ENCODE measurements at places on chromosomes 6 and 20.

GRCh38 chr6:74596588-74596987 lies 609.3 kb downstream of the COL12A1 start:
- no peak for DNase-seq

DNA sequence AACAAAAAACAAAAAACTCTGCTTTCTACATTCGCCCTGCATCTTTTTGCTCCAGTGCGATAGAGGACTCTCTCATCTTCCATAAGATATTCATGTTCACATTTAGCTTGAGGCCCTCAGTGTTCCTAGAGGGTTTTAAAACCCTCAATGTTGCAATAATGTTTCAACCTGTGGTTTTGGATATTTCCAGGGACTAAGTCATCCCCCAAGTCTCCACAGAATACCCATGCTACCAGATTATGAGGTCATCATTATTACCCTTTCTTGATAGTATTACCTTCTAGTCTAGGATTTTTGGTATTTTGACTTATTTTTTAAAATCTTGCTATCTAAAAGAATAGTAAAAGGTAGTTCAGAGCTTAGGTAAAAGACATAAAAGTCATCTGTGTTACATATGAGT lies 480.5 kb upstream of the ID4 start:
- DNase-seq = no peak

DNA sequence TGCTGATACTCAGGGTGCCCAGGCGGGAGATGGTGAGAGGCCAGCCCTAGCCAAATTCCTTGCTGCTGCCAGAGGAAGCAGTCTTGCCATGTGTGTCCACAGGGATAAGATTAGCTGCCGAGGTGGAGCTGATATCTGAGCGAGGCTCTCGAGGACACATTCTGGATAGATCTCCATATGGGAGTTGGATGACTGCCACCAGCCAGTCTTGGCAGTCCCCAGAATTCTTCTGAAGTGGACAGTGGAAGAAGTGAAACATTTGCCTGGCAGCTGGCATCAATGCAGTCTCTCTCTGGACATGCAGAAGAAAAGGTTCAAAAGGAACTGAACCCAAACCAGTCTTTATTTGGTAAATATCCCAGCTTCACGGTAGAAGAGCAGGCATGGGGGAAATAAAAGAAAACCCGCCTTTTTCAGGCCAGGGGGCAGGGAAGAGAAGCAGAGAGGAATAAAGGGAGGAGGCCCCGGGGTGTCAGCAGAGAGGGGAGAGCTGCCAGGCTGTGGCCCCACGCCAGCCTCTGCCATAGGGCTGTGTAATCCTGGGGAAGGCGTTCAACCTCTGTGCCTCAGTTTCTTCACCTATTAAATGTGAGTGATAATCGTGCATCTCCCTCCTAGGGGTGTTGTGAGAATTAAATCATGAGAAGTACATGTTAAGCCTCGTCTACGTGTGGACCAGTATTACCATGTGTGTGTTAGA lies 3.7 kb upstream of the FUCA2 start:
- no peak for DNase-seq

- no peak for DNase-seq
Measured at GRCh38 chr20:14142171-14142570, 146.9 kb downstream of the MACROD2 start.

DNA sequence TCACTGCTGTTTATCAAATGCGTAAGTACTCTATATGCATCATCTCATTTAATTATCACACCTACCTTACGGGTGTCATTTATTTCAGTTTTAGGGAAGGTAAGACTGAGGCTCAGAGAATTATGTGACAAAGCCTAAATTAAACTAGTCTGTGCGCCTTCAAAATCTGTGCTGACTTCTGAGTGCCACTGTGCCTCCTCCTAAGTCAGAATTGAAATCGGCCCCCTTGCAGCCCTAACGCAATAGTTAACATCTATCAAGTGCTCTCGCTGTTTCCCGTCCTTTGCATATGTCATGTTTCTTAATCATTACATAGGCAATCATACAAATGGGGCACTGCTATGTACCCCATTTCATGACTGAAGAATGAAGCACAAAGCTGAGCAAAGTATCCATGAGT lies 79.0 kb upstream of the PDE10A start:
- DNase-seq = no peak

DNA sequence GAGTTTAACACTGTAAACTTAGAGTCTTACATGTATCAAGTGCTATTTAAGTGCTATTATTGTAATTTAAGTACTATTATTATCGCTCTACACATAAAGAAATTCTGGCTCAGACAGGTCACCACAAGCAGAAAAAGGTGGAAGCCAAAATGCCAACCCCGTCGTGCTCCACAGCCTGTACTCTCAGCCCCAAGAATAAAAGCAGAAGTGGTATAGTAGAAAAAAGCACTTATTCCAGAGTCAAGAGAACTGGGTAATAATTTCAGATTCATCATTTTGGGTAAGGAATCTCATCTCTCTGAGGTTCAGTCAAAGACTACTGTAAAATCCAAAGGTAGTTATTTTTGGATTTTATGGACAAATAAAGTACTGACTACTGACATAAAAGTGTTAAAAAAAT lies 943 bp downstream of the ZUP1 start:
- DNase-seq = no peak

DNA sequence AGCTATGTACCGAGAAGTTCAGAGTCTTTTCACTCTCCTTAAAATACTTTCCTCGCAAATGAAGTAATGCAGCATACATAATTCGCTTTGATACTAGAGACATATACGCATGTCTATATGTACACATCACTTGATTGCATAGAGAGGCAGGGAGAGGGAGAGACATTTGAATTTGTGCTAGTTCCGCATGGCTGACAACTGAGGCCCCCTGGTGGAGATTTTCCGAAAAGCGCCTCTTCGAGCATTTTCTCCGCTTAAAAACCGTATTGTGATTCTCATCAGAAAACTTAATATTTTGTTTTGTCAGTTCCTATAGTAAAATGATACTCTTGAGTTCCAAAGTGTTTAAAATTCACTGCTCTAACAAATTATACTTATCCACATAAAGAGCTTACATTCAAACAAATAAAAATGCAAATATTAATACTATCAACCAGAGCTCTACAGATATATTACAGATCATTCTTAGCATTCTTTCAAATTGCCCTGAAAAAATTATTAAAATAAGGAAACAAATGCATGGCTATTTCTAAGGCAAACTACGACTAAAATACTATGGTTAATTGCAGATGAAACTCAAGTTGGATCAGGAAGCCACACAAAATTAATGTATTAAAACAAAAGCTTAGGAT lies 637 bp downstream of the MYLK4 start:
- DNase-seq = peak; percentile 53

DNA sequence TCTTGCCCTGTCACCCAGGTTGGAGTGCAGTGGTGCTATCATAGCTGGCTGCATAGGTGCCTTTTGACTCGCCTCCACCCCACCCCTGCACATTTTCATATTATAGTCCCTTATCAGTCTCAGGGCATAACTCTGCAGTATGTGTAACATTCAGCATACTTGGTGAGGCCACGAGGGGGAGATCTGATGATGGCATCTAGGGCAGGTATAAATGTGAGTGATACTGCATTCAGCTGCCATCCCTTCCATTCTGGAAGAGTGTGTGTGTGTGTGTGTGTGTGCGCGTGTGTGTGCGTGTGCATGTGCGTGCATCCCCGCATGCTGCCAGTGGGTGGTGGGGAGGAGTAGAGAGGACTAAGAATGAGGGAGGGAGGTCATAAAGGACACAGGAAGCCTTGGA lies 81.4 kb downstream of the JARID2 start:
- no peak for DNase-seq

DNA sequence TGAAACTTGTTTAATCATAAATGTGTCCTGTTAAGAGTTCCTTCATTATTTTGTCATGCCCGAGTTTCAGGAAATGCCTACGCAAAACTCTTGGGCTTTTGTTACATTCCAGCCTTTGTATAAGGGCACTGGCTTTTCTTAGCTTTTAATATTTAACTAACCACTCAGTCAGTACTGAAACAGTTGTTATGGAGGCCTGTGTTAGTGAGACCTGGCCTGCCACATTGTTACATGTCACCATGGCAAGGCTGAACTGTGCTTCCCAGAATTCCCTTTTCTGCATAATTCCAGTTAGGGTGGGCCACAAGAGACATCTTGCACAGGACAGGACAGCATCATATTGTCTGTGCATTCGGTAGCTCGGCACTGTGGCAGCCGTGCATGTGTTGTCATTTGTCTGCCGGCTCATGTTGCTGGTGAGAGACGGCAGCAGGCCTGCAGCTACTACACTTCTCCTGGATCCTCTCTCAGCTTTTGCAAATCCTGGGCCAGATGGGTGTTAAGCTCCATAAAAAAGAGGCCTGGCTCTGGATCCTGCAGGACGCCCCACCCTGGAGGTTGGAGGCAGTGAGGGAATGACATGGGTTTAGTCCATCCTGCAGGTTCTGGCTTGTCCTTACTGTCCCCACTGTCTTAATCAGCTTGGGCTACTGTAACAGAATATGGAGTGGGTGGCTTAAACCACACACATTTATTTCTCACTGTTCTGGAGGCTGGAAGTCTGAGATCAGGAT lies 128.8 kb upstream of the DTNBP1 start:
- no peak for DNase-seq

GRCh38 chr6:82573254-82573972 lies 209.8 kb downstream of the TPBG start:
- no peak for DNase-seq

DNA sequence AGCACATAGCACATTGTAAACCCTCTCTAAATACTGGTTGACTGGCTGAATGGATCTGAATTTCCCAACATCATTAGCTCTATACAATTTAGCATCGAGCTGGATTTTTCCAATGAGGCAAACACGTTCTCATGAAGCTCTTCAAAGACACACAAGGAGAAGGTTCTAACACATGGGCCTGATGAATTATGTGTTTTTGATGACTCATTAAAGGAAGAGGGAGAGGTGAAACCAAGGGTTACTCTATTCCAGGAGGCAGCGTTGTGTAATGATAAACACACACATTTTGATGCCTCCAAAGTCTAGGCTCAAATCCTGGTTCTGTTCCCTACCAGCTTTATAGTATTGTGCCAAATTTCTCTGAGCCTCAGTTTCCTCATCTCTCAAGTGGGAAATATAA lies 84.3 kb downstream of the PFDN4 start:
- DNase-seq = no peak

GRCh38 chr20:32484958-32485769 lies 100.0 kb downstream of the NOL4L start:
- peak; percentile 58 for DNase-seq

GRCh38 chr6:133369773-133370272 lies 128.7 kb downstream of the EYA4 start:
- no peak for DNase-seq

DNA sequence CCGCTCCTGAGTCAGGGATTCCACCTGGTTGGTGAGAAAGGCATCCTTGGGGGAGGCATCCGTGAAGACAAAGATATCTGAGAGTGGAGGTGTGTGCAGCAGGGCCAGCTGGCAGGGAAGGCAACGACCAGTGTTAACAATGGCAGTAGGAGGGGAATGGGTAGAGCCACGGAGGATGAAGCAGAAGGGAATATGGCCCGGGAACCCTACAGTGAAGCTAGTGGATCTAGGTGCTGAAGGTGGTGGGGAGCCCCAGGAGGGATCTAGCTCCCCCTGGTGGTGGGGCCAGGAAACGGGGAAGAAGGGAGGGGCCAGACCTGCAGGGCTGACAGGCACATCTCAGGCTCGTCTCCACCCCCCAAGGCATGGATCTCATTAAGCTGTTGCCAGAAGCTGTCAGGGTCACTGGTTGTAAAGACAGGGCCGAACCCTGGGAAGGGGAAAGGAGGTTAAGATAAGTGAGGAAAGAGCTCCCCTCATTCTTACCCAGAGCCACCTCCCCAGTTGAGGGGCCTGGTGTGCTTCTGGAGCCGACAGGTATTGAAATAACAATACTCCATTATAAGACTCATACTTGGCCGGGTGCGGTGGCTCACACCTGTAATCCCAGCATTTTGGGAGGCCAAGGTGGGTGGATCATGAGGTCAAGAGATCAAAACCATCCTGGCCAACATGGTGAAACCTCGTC lies 7.3 kb downstream of the VWA7 start:
- peak; percentile 62 for DNase-seq

- DNase-seq = no peak
Measured at GRCh38 chr6:39923394-39923793, 10.9 kb downstream of the MOCS1 start.

DNA sequence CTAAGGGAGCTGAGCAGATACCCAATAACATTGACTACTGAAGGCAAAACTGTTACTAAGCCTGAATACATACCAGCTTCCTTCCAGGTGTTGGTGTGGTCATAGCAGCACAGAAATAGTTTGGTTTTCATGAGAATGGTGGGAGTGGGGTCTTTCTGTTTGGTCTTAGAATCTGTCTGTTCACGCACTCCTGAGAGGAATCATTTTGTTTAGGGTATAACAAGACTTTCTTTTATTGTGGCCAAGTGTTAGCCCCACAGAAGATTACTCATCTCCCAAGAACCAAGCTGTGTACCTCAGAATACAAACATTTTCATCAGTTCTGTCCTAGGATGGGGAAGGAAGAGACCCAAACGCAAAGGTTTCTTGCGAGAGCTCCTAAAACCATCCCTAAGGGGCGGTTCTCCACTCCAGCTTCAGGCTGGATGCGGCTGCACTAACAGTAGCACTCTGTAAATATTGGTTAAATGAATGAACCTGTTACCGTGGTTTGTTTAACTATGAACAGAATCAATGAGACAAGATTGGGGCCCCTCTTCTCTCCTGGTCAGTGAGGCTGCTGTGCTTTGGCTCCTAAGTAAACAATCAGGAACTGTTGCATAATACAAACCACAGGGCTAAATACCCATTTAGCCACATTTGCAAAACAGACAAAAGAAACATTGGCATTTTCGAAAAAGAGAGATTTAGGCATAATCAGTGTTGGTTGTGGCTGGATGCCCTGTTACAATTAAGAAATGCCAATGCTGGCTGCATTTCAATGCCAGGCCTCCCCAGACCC lies 44.9 kb downstream of the SNAP25 start:
- DNase-seq = no peak

GRCh38 chr20:59051666-59052185 lies 9.1 kb upstream of the PRELID3B start:
- no peak for DNase-seq

GRCh38 chr20:60115451-60115850 lies 157.2 kb downstream of the CDH26 start:
- DNase-seq = no peak

GRCh38 chr20:44001667-44002596 lies 87.3 kb downstream of the TOX2 start:
- DNase-seq = no peak

GRCh38 chr6:126300735-126301134 lies 39.2 kb upstream of the CENPW start:
- no peak for DNase-seq

- no peak for DNase-seq
Measured at GRCh38 chr20:22403022-22403631, 181.2 kb downstream of the FOXA2 start.

DNA sequence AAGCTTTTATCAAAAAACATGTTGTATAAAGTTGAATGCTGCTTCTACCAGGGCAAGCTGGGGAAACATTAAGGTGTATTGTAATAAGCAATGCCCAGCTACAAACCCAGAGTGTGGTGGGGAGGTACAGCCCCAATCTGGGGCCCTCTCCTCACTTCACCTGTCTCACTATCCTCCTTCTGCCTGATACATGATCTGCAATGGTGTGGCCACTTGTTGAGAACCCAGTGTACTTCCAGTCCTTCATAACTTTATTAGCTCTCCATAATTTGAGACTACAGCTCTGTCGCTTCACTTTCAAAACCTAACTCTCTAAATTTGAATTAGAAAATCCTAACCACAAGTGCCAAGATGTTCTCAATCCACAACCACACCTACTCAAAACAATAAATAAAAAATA lies 84.9 kb downstream of the EPB41L2 start:
- no peak for DNase-seq

- no peak for DNase-seq
Measured at GRCh38 chr6:15519681-15520080, 143.1 kb downstream of the DTNBP1 start.

All from stimulated activated CD8-positive, alpha-beta memory T cell treated with anti-CD3 and anti-CD28 coated beads, Interleukin-2, amount 100 ng/mL, for 1 hour (primary cell).